ENCODE measurements at places on chromosomes 16 and 17.
A peak's percentile ranks its signal among the peaks of the same experiment; 100 is the strongest.

DNA sequence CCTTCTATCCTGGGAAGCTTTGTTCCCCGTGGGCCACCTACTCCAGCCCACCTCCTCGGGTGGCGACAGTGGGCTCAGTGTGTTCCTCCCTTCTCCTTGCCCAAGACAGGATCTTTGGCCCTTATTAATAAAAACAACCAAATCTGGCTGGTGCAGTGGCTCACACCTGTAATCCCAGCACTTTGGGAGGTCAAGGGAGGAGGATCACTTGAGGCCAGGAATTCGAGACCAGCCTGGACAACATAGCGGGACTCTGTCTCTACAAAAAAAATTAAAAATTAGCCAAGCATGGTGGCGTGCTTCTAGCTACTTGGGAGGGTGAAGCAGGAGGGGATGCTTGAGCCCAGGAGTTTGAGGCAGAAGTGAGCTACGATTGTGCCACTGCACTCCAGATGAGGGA, 42.2 kb downstream of the SOCS1 start:
- DNase-seq = no peak

GRCh38 chr16:28617874-28618273, 8.0 kb upstream of the SULT1A1 start:
- DNase-seq = no peak

- peak; percentile 94 for DNase-seq
These were observed 863 bp downstream of the LIMD2 start for GRCh38 chr17:63698886-63699637.

DNA sequence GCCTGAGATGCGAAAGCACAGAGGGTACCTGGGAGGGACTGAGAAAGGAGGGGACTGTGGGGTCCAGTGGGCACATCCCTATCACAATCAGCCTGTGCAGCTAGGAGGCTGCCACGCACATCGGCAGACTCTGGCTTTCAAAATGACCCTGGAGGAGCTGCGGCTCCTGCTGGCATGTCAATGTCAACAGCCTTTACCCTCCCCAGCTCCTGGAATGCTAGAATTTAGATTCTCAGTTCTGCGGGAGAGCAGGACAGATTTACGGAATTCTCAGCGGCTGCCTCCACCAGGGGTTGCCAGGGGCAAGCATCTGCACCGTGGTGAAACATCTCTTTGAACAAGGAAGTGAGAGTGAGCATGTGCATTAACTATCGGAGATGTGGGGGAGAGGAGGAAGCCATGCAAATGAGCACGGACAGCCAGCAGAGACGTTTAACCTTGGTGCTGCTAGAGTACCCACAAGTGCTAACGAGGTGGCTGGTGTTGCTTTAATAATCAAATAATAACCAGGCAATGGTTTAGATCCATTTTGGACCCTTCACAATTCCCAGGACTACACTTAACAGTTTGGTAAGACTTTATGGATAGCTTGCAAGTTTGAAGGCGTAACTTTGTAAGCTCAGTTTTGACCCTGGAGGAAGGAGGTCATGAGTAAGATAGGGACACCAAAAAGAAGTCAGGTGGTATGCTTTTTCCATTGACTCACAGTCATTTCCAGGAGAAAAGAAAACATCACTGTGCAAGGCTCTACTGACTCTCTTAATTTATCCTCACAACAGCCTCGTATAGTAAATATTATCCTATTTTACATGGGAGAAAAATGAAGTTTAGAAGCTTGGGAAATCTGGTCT, 54.1 kb downstream of the XYLT1 start:
- peak; percentile 39 for DNase-seq

GRCh38 chr16:56551796-56552738, 12.8 kb upstream of the MT4 start:
- DNase-seq = no peak

DNA sequence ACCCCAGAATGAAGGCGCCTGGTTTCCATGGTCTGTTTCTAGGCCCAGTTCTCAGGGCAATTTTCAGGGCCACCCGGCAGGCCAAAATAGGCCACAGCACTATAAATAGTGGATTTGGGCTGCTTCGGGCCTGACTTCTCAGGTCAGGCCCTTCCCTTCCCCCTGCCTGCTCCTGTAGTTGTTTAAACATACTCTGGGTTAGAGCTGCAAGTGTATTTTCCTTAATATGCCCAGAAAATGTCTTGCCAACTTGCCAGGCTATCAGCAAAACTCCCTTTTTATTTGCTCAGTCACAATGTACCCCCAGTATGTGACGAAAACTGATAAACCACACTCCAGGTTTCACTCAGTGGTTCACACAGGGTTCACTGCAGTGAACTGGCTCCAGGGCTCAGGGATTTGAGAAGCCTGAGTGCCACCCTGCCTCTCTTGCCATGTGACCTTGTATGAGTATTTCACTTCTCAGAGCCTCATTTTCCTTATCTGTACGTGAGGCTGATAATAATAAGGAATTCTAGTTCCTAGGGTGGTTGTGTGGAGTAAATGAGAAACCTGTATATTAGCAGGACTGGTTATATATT, 76.5 kb downstream of the GPRC5B start:
- no peak for DNase-seq
